ENCODE measurements at places on chromosomes 1 and 21. TPM values are rescaled to one million over a fixed set of nuclear protein-coding genes. Genes with fewer than 3 reads are reported as not detected.

- no peak for DNase-seq
These were observed 2128.9 kb downstream of the MRPL39 start for GRCh38 chr21:23478381-23478780.

DNA sequence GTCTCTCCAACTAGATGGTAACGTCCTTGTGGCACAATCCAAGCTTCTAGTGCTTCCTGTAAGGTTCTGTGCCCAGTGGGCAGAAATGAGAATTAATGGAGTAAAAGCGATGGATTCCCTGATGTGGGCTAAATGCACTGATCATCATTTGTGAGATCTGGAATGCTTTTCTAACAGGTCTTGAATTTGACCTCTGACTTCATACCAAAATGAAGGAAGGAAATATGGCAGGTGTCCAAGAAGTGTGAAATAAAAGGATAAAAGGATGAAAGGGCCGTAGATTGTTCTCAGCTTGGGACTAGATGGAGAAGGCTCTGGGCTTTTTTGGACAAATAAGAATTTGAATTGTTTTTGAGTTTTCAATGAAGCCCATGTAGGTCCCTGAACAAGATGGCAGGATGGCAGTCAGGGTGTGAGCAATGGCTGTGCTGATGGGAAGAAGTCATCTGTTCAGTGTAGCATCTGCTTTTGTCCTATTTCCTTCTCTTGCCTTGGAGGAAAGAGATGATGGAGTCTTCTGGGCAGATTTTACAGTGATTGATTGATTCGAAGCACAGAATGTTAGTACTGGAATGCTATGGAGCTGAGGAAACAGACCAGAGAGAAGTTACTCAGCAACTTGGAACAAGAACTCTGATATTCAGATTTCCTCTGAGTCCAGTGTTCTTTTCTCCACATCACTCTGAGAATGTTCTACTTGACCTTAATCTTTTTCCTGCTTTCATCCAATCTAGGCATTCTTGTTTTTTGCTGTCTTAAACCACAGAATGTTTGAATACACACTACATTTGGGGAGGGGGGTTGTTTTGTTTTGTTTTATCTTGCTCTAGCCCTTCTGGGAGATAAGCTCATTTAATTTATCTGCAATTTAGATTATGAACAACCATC lies 286.0 kb downstream of the HLX start:
- peak; percentile 56 for DNase-seq

VASH2 gene
- 0.35 TPM for total RNA-seq

GRCh38 chr1:25534410-25534788 lies 9.0 kb upstream of the LDLRAP1 start:
- no peak for DNase-seq

LCE2B gene
- total RNA-seq: not detected

DNA sequence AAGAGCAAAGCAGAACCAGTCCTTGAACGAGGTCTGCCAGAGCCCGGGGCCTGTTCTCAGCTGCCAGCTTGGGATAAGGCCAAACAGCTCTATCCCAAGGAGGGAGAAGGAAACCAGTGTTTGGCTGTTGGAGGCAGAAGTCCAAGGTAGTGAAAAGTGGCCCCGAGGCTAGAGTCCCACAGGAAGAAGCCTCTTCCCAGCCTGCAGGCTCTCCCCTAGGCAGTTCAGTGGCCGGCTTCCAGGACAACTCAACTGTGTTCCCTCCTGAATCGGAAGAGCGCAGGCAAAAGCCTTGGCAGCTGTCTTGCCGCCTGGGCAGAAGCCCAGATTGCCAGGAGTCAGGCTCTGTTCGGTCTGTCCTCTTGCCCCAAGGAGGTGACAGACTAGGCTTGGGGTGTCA lies 19.3 kb downstream of the QSOX1 start:
- DNase-seq: no peak

CBS gene
- 24.5 TPM for total RNA-seq

DNA sequence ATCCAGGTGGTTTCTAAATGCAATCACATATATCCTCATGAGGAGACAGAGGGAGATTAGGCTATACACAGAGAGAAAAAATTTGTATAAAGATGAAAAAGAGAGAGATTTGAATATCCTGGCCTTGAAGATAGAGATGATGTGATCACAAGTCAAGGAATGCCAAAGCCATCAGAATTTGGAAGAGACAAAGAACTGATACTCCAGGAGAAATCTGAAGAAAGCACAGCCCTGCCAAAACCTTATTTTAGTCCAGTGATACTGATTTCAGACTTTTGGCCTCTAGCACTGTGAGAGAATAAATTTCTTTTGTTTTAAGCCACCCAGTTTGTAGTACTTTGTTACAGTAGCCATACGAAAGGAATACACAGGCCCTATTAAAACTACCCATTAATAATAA lies 33.4 kb downstream of the DOCK7 start:
- DNase-seq: no peak

DNA sequence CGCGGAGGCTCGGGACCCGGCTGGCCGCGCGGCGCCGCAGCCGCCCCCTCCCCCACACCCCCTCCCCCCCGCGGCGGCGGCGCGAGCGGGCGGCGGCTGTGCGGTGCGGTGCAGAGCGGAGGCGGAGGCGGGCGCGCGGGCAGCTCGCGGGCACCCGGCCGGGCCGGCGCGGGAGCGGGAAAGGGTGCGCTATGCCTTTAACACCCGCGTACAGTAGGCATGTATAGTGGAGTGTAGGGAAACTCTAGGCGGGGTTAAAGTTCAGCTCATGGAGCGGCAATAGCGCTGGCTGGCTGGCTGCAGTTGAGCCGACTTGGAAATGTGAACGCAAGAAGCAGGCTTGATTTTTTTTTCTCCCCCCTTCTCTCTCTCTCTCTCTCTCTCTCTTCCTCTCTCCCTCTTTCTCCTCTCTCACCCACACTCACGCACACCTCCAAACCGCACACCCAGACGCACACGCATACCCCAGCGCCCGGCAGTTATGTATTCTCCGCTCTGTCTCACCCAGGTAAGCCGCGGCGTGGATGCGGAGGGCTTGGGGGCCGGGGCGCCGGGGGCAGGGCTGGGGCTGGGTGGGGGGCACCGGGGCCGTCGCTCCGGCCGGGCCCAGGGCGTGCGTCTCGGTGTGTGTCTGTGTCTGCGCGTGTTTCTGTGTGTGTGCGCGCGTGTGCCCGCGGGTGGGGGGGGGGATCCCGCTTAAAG lies at the start of gene NFIA:
Gene NFIA (plus strand): TSS at position 251 of the 702 bp plus-strand sequence.
- peak; percentile 58 for DNase-seq

- no peak for DNase-seq
These were observed 105.8 kb downstream of the MRPL39 start for GRCh38 chr21:25501462-25501861.

DNA sequence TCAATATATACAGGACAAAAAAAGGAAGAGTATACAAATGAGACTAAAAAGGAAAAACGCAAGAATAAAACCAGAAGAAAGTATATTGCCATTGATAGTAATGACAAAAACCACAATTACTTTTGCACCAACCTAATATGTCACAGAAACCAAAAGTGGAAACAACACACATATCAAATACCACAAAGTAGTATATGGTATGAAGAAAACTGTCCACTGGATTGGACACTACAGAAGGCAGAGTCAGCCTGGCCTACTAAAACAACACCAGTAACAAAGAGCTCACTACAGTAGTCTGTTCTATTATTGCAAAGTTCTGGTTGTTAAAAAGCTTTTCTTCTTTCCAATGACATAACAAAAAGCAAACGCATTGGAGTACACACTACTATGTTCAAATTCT lies 17.7 kb downstream of the TESK2 start:
- no peak for DNase-seq

URB2 gene
- 13.4 TPM for total RNA-seq

DNA sequence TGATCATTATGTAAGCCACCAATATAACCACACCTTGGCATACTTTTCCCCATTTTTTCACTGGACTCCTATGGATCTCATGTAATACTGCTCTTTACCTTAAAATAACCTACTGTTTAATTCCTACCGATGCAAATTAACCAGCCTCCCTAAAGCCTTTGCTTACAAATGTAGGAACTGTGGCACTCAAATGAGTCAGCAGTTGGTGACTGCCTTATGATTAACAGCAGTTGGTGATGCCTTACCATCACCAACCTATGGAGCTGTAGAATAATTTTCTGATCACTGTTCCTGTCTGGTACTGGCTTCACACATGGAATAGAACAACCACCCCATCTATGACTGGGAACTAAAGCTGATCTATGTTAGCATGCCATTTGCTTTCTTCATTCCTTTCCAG lies 7.8 kb upstream of the NUDT17 start:
- DNase-seq: no peak

- no peak for DNase-seq
These were observed 579.7 kb downstream of the PTPRC start for GRCh38 chr1:199218533-199218932.

DNA sequence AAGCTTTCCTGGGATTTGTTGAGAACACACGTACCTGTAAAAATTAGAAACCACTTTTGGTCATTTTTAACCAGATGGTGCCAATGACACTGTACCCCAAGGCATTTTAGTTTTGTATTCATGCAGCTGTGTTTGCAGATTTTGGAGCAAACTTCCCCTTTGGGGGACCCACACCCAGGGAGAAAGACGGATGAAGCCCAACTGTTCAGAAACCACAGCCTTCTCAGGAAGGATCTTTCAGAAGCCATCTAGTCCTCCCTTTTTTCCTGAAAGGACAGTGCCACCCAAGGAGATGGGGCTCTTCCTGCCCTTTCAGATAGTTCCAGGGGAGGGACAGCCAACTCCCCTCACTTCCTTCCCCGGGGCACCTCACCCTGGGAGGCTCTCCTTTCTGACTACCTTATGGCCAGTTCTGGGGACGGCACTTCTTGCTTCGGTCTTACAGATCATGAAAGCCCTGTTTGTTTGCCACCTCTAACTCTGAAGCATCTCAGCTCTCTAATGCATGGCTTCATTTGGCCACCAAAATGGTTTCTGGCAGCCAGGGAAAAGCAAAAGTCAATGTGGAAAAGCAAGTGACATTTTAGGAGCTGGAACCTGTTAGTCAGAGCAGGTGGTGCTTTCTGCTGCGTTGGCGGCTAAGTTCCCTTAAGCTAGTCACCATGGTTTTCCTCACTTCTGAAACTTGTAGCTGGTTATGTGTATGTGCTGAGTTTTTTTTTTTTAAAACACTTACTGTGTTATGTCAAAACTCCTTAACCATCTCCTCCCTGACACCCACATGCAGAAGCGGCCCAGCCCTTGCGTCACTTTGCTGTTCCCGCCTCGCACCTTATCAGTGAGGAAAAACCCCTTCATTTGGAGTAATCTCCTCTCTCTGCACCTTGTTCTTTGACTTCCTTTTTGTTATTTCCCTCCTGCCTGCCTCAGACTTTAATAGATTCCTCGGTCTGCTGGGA lies 10.1 kb downstream of the TMCC2 start:
- DNase-seq: no peak

RHBDL2 gene
- total RNA-seq: 1.8 TPM

GRCh38 chr1:174974711-174975119 lies 25.0 kb upstream of the CACYBP start:
- DNase-seq: no peak

REN gene
- total RNA-seq: not detected

DNA sequence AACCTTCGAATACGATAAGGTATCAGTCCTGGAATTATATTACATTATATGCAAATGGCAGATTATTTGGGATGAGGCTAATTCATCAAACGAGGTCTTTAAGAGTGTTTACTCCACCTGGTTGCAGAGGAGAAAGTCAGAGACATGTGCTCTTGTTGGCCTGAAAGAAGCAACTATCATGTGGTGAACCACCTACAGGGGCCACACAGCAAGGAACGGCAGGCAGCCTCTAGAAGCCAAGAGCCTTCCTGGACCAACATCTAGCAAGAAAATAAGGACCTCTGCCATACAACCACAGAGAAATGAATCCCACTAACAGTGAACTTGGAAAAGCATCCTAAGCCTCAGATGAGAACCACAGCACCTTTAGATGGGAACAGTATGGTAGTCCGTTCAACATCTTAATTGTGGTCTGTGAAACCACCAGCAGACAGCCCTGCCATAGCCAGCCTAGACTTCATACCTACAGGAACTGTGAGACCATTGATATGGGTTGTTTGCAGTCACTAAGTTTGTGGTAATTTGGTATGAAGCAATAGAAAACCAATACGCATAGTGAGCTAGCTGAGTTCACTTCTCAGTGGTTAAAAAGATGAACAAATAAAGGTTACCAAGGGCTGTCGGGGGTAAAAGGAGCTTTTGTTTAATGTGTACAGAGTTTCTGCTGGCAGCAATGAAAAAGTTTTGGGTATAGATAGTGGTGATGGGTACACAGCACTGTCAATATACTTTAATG lies 345.7 kb upstream of the RUNX1 start:
- peak; percentile 61 for DNase-seq

DNA sequence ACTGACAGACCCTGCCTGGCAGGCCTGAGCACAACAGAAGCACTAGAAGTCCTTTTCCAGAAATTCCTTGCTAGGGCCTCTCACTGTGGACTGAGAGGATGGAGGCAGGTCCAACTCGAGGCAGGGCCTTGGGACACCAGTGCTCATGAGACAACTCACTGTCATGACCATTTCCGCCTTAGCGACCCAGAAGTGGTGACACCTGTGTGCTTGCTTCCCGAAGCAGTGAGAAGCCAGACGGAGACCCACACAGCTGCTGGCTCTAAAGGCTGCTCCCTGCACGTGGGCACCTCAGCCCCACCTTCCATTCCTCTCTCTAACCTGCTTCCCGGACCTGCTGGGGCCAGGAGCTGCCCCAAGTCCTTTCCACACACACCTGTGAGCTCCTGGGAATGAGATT lies 33.0 kb downstream of the KCNC4 start:
- DNase-seq: no peak

ELAPOR1 gene
- total RNA-seq: 0.99 TPM

DNA sequence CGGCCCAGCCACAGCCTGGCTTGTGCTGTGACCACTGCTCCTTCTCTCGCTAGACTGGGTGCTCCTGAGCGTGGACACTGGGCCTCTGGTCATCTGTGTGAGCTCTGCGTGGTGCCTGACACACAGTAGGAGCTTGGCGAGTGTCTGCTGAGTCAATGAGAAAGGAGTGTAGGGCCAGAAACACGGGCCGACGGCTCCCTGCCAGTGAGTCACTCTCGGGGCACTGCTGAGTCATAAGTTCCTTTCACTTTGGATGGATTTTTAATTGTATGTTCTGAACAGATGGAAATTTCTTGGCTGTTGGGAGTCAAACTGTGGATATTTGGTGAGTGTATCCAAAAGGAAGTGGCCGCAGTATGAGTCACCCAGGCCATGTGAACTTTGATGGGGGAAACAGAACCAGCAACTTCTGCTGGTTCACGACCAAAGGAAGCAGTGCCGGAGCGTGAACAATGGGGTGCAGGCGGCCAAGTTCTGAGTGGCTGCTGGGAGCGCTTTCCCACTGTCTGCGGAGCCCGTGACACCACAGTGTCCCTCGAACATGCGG lies 41.0 kb upstream of the COL18A1 start:
- peak; percentile 99 for DNase-seq

GRCh38 chr1:196207612-196208217 lies 400.5 kb downstream of the KCNT2 start:
- DNase-seq: no peak

ESPN gene
- not detected for total RNA-seq

- peak; percentile 83 for DNase-seq
These were observed 1.9 kb downstream of the SORT1 start for GRCh38 chr1:109395602-109396512.

MTHFR gene
- 19.8 TPM for total RNA-seq

DNA sequence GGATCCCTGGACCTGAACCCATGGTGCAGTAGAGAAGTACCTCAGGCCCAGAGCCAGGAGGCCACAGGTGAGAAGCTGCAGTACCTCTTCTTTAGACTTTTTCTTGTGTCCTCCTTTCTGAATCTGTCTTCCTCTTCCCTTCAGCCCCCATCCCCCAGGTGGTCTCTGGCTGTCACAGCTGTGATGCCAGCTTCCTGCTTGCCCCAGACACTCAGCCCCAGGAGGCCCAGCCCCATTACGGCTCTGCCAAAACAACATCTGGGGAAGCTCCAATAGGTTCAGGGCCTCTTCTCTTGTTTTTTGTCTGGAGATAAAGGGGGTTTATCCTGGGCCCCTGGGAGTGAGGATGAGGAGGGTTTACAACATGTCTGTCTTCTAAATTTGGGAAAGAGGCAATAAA lies 9.5 kb upstream of the BTG2 start:
- no peak for DNase-seq

EFNA3 gene
- total RNA-seq: 1.4 TPM
